ENCODE measurements at places on chromosomes 16 and 17.
A peak's percentile ranks its signal among the peaks of the same experiment; 100 is the strongest.

- peak; percentile 69 for DNase-seq
Measured at GRCh38 chr16:2829501-2830354, at the start of gene ZG16B. TSS of gene ZG16B (plus strand) at chr16:2830303. CDS start at chr16:2830442, 139 bp downstream.

DNA sequence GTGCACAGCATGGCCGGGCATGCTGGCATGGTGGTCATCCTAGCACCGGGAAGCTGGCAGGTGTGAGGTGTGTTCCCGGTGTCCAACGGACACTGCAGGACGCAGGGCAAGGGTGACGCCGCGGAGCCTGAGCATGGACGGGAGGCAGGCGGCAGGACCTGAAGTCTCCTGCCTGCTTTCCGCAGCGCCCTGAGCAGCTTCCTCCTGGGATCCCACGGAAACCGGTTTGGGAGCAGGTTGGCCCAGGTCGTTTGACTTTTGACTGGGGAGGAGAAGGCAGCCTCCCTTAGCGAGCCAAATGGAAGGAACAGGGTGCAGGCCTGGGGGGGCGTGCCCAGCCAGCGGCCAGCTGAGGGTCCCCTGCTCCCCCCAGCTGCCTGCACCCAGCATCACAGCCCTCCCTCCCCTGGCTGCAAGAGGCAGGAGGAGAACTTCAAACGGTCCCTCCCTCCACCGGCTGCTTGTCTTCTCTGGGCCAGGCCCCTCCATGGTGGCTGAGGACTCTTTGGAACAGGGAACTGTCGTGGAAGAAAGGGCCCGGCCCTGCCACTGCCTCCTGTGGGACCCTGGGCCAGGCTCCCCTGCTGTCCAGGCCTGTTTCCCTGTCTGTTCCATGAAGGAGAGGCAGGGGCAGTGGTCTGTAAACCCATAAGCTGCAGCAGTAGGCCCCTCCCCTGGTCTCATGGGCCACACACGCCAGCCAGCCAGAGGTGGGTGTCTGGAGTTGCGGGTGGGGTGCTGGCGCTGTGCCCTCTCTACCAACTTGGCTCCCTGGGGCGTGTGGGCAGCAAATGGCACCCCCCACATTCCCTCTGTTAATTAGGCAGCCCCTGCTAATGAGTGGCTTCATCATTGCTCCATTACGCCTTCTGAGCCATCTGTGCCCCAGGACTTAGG, 7.8 kb upstream of the ADGRG1 start:
- peak; percentile 81 for DNase-seq

- no peak for DNase-seq
Measured at GRCh38 chr17:79624718-79625478, 14.0 kb upstream of the RBFOX3 start.

DNA sequence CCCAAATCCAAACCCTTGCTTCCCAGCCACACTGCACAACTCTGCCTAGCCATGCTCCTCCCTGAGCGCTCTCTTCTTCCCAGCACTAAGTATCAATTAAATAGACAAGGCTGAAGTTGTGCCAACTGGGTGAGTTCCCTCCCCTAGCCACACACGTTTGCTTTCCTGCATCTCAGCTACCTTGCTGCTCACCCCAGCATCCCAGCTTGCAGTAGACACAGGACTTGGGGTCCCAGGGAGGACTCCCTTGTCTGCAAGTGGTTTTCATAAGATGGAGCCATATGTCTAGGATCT, 4.9 kb downstream of the CCDC182 start:
- no peak for DNase-seq

- no peak for DNase-seq
Measured at GRCh38 chr17:8138374-8138671, 13.9 kb downstream of the PER1 start.

DNA sequence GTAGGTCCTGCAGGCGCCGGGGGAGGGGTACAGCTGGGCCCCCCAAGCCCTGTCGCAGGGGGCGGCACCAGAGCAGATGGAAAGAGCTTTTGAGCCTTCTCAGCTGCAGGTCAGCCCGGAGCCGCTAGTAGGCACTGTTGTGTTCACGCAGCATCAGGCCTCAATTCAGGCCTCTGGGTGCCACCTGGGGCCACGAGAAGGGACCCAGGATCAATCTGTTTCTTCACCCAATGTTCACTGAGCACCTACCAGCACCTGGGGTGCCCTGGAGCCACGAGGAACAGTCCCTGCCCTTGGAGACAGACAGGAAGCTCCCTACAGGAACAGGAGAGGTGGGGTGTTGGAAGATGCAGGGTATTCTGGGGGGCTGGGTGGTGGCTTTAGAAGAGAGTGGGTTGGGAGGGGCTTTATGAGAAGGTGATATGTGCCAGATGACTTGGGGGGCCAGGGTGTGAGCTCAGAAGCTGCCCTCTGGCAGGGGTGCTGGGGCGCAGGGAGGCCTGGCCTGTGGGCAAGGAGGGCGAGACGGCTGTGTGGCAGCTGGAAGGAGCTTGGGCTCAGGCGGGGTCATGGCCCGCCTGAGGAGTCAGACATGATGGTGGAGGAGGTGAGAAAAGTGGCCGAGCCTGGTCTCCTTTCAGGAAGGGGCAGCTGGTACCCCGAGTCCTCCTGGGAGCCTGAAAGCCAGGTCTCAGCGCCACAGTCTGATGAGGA, 121.9 kb upstream of the GSE1 start:
- DNase-seq: peak; percentile 9

GRCh38 chr16:16033208-16033717, 83.8 kb downstream of the ABCC1 start:
- no peak for DNase-seq
